Esophagus squamous epithelium (tissue), 5 donors: ENCODE measurements at places on chromosomes 2 and 18. TPM values are rescaled to one million over a fixed set of nuclear protein-coding genes. Genes with fewer than 3 reads are reported as not detected.

EFHD1 gene
- 1.2 TPM for total RNA-seq

TRIM54 gene
- total RNA-seq, result not detected

CD226 gene
- total RNA-seq, result 5.2 TPM

COLEC12 gene
- 6.5 TPM for total RNA-seq

AGXT gene
- total RNA-seq, result not detected

GPR45 gene
- total RNA-seq, result not detected

KCNIP3 gene
- 2.0 TPM for total RNA-seq

HOXD3 gene
- total RNA-seq, result not detected

CNOT11 gene
- 53.2 TPM for total RNA-seq

GKN2 gene
- not detected for total RNA-seq

ST8SIA3 gene
- total RNA-seq, result not detected

C2orf80 gene
- not detected for total RNA-seq

TIGD1 gene
- 4.2 TPM for total RNA-seq

KCNE4 gene
- 0.44 TPM for total RNA-seq

EPG5 gene
- total RNA-seq, result 7.8 TPM

RRM2 gene
- 21.4 TPM for total RNA-seq

BCL2L11 gene
- 10.1 TPM for total RNA-seq

GFPT1 gene
- 13.9 TPM for total RNA-seq

CNRIP1 gene
- total RNA-seq, result 2.3 TPM

LHCGR gene
- total RNA-seq, result not detected

GNLY gene
- total RNA-seq, result 3.1 TPM

SATB2 gene
- total RNA-seq, result 1.1 TPM

CERKL gene
- not detected for total RNA-seq

RAX gene
- not detected for total RNA-seq

AQP12A gene
- total RNA-seq, result not detected

TMEM178A gene
- not detected for total RNA-seq

RIF1 gene
- total RNA-seq, result 14.4 TPM

EFEMP1 gene
- 11.2 TPM for total RNA-seq

KIF1A gene
- total RNA-seq, result not detected

OSBPL1A gene
- 16.8 TPM for total RNA-seq

UGT1A8 gene
- total RNA-seq, result 0.35 TPM

TMEM163 gene
- 0.12 TPM for total RNA-seq

FBXO15 gene
- total RNA-seq, result 0.13 TPM

ERBB4 gene
- total RNA-seq, result 0.35 TPM

CTNNA2 gene
- total RNA-seq, result not detected

HOXD11 gene
- total RNA-seq, result not detected

STPG4 gene
- total RNA-seq, result not detected

NHEJ1 gene
- total RNA-seq, result 12.4 TPM
